ENCODE measurements at places on chromosomes 6 and 20.

DNA sequence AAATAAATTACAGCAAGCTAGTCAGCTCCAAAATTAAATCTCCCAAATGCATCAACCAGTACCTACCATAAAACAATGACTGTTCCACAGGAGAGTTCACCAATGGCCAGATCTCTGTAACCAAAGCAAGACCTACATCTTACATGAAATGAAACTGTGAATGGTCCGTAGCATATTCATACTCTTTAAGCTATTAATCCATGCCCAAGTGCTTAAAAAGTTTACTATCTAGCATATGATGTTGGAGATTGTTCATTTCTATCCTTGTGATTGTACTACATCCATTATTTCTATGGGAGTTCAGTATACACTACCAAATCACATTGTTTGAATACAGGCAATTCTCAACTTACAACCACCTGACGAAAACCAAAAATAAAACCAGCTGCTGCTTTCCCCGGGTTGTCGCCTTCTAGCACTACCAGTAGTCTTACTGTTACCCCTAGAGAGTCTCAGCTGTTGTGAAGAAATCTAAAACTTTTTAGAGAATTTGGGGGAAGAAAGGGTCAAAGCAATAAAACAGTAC, 38.0 kb downstream of the HIVEP2 start:
- no peak for DNase-seq

DNA sequence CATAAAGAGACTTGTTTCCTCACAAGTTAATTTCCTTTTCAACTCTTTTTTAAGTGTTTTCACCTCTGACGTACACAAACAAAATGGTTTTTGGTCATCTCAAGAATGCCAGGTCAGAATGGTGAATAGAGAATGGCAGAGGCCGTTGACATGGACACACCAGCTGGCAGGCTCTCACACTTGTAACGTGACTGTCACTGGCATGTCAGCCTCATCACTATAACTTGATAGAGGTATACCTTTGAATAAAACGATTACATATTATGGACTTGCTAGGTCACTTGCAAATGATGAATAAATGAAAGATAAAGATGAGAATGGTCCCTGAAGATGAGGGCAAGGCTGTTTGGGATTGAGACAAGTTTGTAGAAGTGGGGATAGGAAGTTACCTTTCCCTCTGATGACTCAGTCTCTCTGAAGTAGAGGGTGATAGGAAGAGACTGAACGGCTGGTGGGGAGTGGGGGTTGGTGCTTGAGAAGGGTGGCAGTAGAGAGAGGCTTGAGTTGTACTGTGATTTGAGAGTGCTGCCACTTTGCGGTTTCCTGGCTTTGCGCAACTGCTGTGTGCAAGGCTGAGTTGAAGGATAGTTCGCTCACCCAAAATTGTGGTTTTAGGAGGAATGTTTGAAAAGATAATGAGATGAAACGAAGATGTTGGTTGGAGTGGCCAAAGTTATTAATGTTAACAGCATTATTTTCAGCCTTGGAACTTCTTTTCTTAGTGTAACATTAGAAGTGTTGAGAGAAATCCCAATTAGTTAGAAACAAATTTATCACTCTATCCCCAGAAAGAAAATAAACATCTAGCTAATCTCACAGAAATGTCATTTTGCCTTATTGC, 30.3 kb downstream of the TBPL1 start:
- DNase-seq = no peak

- peak; percentile 21 for DNase-seq
Observed at GRCh38 chr20:32749914-32750637, 6.8 kb upstream of the COMMD7 start.

GRCh38 chr6:161458201-161458951, 184.5 kb upstream of the AGPAT4 start:
- no peak for DNase-seq

DNA sequence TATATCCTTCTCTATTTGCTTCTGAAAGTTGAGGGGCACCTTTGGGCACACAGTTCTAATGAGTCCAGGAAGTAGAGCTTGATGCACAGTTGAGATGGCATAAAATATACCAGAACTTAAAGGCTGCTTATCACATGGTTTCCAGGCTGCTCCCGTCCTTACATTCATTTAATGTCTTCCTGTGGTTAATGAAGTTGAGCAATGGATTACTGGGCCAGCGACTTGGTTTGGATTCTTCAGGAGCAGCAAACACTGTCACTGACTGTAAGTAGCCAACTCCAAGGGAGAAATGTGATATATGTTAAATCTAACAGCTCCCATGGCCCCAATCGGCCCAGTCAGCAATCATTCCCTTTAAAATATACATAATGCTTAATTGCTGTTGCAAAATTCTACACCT, 9.0 kb upstream of the TSHZ2 start:
- DNase-seq = no peak

DNA sequence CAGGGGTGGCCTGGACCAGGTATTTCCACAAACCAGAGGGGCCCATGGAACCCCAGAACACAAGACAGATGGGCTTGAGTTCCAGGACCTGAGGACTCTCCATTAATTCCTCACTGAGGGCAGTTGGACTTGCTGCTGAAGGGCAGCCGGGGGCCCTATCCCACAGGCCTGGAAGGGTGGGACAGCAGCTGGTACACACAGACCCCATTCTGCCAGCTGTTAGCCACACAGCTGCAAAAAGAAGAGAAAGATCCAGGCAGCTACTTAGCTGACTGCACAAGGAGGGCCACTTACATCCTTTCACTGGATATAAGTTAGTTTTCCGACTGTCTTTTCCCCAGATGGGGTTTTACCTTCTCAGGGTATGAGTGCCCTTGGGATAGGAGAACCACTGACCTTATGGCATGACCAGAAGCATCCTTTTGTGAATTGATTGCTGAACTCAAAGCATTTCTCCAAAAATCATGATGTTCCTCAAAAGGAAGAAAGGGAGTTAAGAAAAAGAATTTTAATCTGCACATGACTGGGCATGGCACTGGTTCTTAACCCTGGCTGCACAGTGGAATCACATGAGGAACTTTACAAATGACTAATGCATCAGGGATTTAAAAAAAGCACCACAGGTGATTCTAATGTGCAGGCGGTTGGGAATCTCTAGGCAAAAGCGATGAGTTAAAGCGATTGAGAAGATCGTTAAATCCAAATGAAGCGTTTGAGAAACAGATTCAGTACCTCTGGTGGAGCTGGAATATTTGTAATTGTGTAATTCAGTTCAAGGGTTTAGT, 199.4 kb downstream of the TFAP2A start:
- DNase-seq = no peak

GRCh38 chr6:6331946-6332601, 11.6 kb upstream of the F13A1 start:
- DNase-seq = no peak

DNA sequence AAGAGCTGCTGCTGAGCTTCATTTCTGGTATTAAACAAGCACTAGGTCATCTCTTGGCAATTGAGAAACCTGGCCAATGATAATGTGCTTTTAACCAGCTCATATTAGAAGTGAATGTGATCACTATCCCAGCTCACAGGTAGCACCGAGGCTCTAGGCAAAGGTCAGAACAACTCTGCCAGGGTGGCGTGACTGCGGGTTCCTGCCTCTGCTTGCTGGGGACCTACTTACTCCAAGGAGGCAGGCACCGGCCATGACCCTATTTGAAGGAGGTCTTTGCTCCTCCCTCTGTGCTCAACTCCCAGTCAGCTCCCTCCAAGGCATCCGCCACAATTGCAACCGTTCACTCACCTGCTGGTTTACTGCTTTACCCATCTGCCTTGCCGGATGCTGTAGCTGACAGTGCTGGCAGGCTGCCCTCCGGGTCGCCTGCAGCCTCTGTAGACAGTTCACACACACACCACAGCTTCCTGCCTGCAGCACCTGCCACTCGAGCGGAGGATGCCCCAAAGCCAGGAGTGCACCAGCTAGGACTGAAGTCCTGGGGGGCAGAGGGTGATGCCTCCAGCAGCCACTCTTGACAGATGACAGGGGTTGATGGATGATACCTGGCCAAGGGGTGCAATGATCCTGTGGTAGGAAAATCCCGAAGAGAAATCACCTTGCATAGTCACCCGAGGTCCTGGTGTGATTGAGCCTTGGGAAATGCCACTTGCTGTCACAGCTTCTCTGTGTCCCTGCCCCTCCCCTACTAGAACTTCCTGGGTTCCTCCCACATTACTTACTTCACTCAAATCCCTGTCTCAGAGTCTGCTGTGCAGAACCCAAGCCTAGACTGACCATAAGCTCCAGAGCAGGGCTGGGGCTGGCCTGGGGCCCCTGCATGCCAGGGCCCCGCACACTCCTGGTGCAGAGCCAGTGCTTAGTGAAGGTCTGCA, 8.8 kb upstream of the VSX1 start:
- DNase-seq = no peak
